Caudate nucleus (tissue), 63 donors: ENCODE measurements at places on chromosomes 16 and 17.
A peak's percentile ranks its signal among the peaks of the same experiment; 100 is the strongest.

- no peak for DNase-seq
These were observed 11.9 kb downstream of the FOXK2 start for GRCh38 chr17:82531431-82531881.

GRCh38 chr17:35087731-35088355 lies 24.3 kb upstream of the RFFL start:
- DNase-seq = no peak

DNA sequence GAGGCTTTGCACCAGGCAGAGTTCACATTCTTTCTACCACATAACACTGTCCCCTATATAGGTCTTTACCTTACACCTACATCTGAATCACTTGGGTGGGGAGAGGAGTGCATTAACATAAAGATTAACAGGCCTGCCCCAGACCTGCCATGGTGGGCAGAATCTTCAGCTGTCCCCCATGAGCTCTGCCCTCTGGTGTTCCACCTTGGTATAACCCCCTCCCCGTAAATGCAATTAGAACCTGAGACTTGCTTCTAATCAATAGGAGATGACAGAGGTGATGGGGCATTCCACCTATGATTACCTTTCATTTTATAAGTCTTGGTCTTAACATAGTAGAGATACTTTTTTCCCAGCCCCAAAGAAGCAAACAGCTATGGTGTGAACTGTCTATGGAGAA lies 20.4 kb upstream of the GRIN2A start:
- no peak for DNase-seq

DNA sequence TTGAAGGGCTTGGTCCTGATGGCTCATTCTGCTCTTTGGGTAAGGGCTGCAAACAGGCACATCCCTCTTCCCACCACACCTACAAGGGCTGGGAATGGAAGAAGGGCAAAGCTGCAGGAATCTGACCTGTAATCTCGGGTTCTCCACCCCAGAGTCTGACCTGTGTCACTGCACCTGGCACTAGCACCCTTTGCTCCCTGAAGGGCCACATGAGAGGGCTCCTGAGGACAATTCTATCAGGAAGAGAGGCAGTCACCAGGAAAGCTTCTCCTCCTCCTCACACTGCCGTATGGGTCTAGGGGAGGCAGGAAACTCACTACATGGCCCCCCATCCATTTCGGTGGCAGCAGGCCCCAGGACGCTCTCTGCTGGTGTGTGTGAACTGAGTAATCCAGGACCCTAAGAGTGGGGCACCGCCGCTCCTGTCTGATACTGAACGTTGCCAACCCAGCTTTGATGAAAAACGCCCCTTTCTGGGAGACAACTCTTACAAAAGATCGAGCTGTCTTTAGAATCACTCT lies 26.4 kb downstream of the TTLL6 start:
- DNase-seq = no peak

- DNase-seq = peak; percentile 71
These were observed 16.3 kb upstream of the AURKB start for GRCh38 chr17:8226536-8227237.

GRCh38 chr16:10168258-10168657 lies 14.0 kb downstream of the GRIN2A start:
- no peak for DNase-seq

DNA sequence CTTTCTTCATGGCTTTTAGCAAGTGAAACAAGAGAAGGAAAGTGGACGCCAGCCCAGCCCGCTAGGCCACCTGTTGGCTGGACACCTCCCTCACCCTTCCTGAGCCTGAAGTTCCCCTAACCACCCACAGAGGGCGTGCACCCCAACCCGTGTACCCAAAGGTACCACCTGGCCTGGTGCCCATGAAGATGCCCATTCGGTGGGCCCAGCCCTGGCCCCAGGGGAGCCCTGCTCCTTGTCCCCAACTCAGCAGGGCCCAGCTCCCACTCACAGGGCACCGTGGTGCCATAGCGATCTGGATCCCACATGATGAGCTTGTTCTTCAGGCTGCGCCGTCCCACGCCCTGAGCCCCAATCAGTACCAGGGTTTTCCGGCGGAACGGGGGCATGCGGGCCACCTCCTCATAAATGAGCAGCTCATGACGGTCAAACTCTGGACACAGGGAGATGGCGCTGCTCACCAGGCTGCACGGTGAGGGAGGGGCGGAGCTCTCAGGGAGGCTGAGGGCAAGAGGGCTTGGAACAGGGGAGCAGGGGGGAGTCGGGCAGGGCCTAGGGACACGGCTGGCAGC lies 26.8 kb downstream of the MPP2 start:
- DNase-seq = no peak

- DNase-seq = no peak
These were observed 11.8 kb downstream of the GNAO1 start for GRCh38 chr16:56203052-56203451.

GRCh38 chr16:22428654-22429053 lies 54.2 kb upstream of the CDR2 start:
- DNase-seq = no peak

- DNase-seq = no peak
These were observed 11.4 kb downstream of the MTSS2 start for GRCh38 chr16:70674221-70675014.

- DNase-seq = no peak
These were observed 63.9 kb upstream of the SMIM36 start for GRCh38 chr17:55575058-55575636.
